ENCODE measurements at places on chromosomes 7 and 10. TPM values are rescaled to one million over a fixed set of nuclear protein-coding genes. Genes with fewer than 3 reads are reported as not detected.
A peak's percentile ranks its signal among the peaks of the same experiment; 100 is the strongest.

- no peaks in the 10 kb centered on the region for H3K4me1 ChIP-seq
- no peak for DNase-seq
These were observed 13.8 kb downstream of the BAIAP2L1 start for GRCh38 chr7:98387131-98387530.

Gene CSGALNACT2
- 5.8 TPM for polyA plus RNA-seq

- no peaks in the 10 kb centered on the region for H3K4me1 ChIP-seq
- no peaks in the 10 kb centered on the region for H3K36me3 ChIP-seq
- no peak overlapping the region for H3K27ac ChIP-seq
- no peak for DNase-seq
- no peaks in the 10 kb centered on the region for H3K27me3 ChIP-seq
- H3K4me3 ChIP-seq = no peak overlapping the region
These were observed 60.4 kb downstream of the TCERG1L start for GRCh38 chr10:131251146-131251541.

- peak; percentile 42 for DNase-seq
- no peaks in the 10 kb centered on the region for H3K27me3 ChIP-seq
- H3K27ac ChIP-seq = peak overlapping the region; percentile 44
These were observed 3.3 kb downstream of the AVPI1 start for GRCh38 chr10:97683556-97684367.

Gene OPALIN
- polyA plus RNA-seq = not detected

GRCh38 chr7:158830211-158830723, 958 bp upstream of the ESYT2 start:
- peak overlapping the region; percentile 100 for H3K27ac ChIP-seq
- no peaks in the 10 kb centered on the region for H3K36me3 ChIP-seq
- H3K27me3 ChIP-seq = no peaks in the 10 kb centered on the region
- H3K4me1 ChIP-seq = peaks cover 16% of the 10 kb centered on the region

All from adrenal gland (tissue), 19 donors.